ENCODE measurements at places on chromosomes 3 and 15.

GRCh38 chr3:156488767-156489166 lies 66.2 kb downstream of the SSR3 start:
- DNase-seq = no peak

DNA sequence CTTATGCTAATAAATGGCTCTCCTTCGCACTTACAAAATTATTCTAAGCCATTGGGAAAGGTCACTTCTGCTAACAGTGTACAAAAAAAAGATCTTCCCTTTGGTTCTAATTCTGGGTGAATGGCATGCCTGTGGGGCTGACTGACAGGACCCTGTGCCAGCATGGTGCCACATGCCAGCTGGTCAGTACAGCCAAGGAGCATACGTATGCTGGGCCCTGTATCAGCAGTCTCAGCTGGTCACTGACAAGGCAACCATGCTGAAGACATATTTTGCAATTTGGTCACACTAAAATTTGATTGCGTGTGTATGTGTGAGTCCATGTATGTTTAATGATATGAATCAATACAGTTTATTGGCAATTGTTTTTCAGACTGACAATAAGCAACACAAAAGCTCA lies 246.1 kb downstream of the TBL1XR1 start:
- no peak for DNase-seq

GRCh38 chr15:28984421-28985315 lies 98.9 kb downstream of the APBA2 start:
- DNase-seq = no peak

- no peak for DNase-seq
Measured at GRCh38 chr3:152664766-152665165, 170.2 kb upstream of the P2RY1 start.

DNA sequence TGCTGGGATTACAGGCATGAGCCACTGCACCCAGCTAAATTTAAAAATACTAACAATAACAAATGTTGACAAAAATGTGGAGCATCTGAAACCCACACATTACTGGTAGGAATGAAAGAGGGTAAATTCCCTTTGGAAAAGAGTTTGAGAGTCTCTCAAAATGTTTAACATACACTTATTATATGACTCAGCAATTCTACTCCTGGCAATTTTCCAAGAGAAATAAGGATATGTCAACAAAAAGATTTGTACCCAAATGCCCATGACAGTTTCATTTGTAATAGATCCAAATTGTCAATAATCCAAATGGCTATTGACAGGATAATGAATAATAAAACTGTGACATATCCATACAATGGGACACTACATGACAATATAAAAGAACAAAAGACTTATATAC lies 9.0 kb downstream of the HCLS1 start:
- DNase-seq = no peak

DNA sequence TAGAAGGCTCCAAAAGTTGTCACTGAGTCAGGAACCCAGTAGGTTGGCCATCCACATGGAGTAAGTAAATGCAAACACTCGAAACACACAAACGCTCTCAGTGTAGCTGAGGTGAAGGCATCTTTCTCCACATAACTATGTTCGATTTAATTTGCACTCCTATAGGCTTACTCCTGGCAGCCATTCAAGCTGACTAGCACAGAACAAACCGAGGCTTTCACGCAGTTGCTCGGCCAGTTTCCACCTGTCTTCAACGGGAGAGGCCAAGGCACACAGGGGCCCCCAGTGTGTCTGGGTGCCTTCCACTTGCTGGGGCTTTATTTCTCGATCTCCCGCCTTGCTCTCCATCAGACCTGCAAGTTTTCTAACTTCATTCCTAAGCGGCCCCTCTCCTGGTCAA lies 18.9 kb downstream of the RGMA start:
- DNase-seq = no peak

- DNase-seq = no peak
Measured at GRCh38 chr3:126900859-126901540, 81.9 kb upstream of the PLXNA1 start.

DNA sequence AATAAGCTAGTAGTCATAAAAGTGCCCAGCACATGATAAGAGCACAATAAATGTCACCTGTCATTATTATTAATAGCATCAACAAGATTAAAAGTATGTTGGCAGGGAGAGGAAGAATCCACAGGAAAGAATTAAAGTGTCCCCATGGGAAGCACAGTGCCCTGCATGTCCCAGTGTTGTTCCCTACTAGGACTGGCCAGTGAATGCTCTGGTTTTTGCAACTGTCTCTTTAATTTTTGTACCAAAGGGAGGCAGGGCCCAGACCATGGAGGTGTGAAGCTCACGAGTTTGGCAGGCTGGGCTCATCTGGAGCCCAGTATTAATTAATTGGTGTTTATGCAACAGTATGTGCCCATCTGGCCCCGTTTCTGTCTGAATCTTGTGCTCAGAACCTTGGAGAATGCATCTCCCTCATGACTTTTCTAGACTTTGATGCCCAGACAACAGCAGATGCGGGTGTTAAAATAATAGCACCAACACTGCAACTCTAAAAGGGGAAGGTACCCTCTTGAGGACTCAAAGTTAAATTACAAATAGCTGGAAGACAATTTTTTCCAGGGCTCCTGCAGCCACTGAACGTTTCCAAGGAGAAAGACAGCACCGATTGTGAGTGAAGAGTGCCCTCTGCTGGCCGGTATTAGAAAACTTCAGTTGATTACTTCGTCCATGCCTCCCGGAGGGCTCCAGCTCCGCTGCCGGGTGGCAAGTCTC lies 71.9 kb upstream of the SPATA12 start:
- peak; percentile 45 for DNase-seq

DNA sequence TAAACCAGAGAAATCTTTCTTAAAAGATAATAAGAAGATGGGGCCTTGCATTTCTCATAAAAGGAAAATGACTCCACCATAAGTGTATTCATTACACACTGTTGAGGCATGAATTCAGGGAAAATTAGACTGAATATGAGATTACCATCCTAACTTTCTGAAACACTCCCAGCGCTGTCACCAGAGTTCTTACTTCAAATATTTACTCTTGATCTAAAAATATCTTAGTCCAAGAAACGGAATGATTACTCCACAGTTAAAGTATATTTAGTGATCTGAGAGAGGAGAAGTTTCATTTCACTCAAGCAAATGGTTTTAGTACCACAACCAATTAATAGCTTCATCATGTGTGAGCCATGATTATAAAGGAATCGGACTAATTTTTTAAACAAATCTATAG lies 300.3 kb downstream of the ZBTB20 start:
- DNase-seq = no peak

- no peak for DNase-seq
Measured at GRCh38 chr3:132256989-132257388, 60.2 kb upstream of the ACP3 start.

- no peak for DNase-seq
Measured at GRCh38 chr15:77354063-77354462, 65.8 kb downstream of the PEAK1 start.

DNA sequence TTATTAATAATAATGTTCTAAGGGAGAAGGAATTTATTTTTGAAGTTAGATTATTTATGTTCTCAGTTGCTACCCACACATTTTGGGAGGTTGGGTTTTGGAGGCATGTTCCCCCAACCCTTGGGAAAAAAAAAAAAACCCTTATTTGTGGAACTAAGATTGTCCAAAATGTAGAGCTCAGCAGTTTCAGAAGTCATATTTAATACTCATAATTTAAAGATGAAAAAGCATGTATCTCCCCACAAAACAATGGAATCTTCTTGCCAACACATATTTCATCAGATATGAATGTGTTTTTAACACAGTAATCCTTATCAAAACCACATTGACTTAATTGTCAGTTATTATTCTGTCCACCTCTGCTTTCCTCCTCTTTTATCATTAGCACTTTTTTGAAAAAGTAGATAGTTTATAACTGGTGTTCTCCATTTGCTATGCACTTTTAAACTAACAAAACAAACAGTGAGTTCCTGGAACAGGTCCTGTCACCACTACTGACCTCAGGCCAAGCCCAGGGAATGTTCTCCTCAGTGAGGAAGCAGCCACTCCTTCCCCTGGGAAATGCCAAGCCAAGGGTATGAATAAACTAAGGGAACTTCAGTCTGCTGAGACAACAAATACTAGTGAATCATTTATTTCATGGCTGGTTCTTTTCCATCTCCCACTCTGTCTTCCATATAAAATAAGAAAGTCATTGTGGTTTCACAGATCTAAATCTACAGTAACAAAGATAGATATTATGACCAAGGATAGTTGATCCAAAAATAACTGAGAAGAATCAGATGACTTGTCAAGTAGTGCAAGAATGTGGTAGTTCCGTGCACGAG lies 414.4 kb upstream of the ALCAM start:
- DNase-seq = no peak

- DNase-seq = no peak
Measured at GRCh38 chr3:94544131-94544789, 481.4 kb downstream of the NSUN3 start.

DNA sequence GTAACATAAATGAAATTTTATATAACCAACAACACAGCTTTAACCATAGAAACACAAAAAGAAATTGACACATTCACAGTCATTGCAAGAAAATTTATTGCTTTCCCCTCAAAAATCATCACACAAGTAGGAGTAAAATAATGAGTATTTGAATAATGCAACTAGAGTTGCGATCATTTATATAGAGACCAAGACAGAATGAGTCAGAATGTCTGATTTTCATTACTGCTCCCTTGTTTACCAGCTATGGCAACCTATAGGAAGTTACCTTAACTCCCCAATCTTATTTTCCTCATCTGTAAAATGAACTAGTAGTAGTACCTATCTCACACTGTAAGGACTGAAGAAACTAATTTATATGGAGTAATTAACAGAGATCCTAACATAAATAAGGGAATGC lies 105.4 kb upstream of the CTDSPL start:
- no peak for DNase-seq

DNA sequence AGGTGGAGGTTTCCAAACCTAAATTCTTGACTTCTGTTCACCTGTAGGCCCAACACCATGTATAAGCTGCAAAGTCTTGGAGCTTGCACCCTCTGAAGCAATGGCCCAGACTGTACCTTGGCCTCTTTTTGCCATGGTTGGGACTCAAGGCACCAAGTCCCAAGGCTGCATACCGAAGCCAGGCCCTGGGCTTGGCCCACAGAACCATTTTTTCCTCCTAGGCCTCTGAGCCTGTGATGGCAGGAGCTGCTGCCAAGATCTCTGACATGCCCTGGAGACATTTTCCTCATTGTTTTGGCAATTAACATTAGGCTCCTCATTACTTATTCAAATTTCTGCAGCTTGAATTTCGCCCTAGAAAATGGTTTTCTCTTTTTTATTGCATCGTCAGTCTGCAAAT lies 297.9 kb downstream of the OXSM start:
- DNase-seq = no peak

DNA sequence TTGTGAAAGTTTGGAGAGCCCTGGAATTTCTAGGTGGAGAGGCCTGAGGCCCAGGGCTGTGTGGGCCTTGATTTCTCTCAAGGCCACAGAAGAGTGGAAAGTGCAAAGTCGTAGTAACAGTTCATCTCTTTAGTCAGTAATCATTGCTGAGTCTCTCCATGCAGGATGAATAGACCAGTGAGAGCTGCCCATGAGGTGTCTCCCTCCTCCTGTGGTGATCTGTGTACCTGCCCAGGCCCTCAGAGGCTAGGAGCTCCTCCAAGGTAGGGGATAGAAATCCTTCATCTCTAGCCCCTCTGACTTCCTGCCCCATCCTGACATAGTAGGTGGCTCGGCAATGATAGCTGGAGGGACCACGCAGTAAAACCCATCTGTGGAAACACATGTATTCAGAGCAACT lies 6.8 kb upstream of the IDH3A start:
- no peak for DNase-seq

DNA sequence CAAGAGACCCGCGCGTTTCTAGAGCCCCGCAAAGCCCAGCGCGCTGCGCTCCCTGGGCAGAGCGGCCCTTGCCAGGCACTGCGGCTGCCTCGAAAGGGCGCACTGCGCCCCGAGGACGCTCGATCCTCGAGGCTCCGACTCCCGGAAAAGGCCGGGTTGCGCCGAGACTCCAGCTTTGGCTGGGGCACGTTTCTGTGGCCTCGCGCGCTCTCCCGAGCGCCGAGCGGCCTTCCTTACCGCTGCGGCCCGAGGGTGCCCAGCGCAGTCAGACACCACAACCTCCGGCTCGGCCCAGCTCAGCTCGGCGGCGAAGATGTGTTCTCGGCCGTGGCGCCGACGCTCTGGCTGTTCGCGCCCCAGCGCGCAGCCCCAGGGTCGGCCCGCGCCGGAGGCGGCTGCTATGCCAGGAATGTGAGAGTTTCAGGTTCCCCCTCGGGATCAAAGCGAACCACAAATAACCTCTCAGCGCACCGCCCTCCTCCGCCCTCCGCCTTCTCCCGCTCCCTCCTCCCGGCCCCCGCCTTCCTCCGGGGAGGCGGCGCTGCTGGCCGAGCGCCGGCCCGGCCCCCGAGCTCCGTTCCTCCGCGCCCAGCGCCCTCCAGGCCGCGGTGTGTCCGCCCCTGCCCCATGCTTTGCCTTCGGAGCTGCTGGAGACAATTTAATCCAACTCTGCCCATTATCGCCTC lies at the start of gene AMOTL2:
TSS of gene AMOTL2 (minus strand) at position 343 of the 686 bp plus-strand sequence. CDS start 3,014 bp downstream, outside the sequence.
- DNase-seq = no peak

DNA sequence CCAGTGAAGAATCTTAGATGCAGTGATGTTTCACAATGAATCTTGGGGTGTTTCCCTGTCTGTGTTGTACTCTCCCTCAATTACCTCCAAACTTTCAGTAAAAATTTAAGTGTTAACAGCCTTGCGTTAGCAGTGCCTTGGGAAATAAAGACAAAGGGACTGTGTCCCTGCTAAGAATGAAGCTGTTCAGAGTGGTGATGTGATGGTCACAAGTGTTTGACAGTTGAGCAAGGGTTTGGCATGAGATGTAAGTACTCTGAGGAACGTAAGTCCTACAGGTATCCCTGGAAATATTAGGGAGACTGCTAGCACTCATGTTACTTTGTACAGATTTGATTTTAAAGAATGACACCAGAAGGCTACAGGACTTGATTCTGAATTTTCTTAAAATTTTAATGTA lies 304.3 kb upstream of the DPH6 start:
- DNase-seq = no peak

DNA sequence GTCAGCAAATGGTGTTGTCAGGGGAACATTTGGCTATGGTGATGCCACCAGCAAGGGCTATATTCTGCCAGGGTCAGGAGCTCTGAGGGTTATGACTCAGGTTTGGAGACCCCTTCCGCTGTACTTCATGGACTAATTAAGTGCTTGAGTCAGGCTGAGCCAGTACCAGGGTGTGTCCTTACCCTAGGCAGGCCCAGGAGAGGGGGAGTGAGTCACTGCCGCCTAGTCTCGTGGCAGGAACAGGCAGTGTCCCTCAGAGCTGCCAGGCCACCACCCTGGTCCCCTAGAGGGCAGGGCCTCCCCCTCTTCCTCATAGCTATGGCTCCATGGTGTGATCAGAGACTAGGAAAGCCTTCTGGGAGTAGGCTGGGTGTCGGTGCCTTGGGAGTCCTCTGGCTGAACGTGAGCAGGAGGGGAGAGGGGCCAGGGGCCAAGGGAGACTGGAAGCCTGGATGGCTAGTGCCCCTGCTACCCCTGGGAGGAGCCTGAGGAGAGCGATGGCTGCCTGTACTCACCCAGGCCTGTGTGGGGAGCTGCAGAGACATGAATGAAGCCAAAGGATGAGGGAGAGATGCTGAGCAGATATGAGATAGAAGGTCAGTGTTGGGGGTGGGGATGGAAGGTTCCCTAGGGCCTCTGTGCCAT lies 10.6 kb downstream of the MAPKAPK3 start:
- DNase-seq = no peak

GRCh38 chr15:88716543-88717381 lies 77.9 kb downstream of the ISG20 start:
- no peak for DNase-seq

Data from stimulated activated CD4-positive, alpha-beta T cell treated with anti-CD3 and anti-CD28 coated beads, Interleukin-1b, Interleukin-23, amount 100 ng/mL, for 1 hour (primary cell).